Umbilical cord (tissue), 2 donors: ENCODE measurements at places on chromosomes 16 and 17.

DNA sequence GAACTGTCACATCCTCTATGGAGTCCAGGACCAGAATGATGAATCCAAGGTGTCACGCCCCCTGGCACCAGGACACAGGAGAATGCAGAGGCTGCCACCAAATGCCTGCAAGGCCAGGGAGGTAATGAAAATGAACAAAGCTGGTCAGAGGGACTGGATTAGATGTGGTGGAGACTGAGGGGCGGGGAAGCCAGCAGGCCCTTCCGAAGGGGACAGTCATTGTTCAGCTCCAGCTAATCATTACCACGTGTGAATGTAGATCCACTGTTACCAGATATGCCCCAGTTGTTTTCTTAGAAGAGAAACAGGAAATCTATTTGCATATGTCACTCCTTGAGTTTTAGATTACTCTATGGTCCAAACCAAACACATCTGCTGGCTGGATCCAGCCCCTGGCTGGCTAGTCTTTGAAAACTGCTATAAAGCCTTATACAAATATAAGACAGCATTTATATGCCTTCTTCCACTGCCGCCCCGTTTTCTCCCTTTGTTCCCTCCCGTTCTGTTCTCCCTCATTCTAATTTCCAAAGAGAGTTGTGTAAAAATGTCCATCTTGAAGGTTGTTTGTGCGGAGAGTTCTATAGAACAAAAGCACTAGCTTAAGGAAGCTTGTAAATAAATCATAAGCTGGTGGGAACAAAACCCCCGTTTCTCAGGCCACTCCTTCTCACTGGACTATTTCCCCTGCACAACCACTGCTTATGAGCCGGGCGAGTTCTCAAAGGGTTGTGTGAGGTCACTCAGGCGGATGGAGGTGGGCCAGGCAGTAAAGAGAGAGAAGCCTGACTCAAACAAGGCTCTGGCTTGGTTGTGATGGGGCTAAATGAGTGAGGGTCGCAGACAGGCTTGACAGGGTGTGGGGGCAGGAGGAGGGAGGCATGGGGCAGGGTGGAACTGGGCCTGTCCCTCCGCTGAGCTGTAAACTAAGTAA lies 14.2 kb downstream of the CRYM start:
- no peak for DNase-seq

GRCh38 chr16:56102183-56102686 lies 89.1 kb upstream of the GNAO1 start:
- DNase-seq: peak; percentile 94

GRCh38 chr17:75691801-75692626 lies 24.9 kb downstream of the SAP30BP start:
- no peak for DNase-seq

- DNase-seq: no peak
Measured at GRCh38 chr17:59002848-59003247, 103.8 kb downstream of the TRIM37 start.

DNA sequence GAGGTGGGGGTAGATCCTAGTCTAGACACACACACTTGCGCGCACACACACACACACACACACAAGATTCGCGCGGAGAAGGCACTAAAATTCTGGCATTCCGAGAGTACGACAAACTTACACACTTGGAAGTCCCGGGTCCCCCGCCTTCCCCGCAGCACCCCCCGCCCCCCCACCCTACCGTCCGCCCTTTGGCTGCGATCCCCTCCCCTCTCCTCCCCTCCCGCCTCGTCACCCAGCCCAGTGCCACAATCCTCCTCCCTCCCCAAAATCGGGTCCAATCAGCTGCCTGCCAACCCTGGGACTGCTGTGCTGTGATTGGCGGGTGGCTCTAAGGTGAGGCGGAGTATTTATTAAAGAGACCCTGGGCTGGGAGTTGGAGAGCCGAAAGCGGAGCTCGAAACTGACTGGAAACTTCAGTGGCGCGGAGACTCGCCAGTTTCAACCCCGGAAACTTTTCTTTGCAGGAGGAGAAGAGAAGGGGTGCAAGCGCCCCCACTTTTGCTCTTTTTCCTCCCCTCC lies at the start of gene SOX9:
Gene SOX9 (plus strand): TSS at position 379 of the 522 bp plus-strand sequence. CDS start 372 bp downstream, outside the sequence.
- DNase-seq: peak; percentile 93

DNA sequence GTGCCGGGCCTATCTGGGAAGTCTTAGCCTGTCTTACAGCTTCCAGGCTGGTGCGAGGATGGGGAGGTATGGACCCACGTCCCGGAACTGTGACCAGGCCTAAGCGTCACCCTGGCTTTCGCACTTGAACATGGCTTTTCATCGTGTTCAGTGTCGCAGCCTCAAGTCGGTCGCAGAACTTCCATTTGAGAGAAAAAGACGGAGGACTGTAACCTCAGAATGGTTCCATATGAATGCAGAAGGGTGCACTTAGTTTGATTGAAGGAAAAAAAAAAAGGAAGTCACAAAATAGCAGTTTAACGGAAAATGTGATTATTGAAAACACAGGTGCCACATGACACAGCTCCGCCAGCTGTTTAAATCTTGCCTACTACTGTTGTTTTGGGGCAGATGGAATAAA lies 30.2 kb upstream of the JPT2 start:
- DNase-seq: no peak

DNA sequence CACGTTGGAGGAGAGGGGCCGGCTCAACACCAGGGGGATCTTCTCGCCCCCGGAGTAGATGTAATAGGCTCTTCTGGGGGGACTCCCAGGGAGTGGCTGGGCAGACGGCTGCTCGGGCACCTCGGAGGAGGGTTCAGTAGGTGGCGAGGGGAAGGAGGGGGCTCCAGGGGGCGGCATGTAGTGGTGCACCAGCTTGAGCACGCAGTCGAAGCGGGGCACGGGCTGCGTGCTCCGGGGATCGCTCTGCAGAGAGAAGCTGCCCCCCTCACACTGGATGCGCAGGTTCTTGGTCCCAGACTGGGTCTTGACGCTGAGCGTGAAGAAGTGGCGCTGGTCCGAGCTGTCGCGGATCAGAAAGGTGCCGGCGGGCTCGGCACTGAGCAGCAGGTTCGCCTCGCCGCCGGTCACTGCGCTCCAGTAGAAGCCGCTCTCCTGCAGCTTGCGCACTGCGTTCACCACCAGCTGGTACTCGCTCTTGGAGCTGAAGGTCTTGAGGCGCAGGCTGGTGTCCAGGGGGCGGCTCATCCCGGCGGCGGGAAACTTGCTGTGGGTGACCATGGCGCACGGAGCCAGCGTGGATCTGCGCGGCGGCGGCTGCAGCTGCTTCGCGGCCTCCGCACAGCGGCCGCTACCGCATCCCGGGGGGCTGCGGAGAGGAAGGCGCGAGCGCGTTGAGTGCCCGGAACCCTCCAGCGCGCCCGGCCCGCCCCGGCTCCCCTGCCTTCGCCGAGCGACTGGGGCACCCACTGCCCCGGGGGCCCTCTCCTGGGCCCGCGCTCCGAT lies 1.1 kb downstream of the SOCS3 start:
- peak; percentile 53 for DNase-seq

GRCh38 chr16:4507588-4508345 lies 30.8 kb downstream of the CDIP1 start:
- DNase-seq: no peak

DNA sequence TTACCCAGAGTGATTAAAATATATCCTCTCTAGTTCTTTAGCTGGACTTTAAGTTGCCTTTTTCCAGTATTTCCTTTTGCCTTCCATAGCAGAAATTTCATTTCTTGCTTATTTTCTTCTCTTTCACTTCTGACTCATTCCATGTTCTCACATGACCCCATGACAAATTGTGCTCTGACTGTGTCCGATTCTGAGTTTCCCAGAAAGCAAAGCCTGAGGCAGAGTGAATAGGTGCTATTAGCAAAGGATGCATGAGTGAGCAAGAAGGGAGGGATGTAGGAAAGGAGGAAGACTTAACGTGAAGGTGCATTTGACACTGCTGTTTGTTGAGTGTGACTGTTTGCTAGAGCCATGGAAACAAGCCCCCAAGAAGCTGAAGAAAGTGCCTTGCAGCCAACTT lies 82.6 kb upstream of the CNTNAP4 start:
- peak; percentile 41 for DNase-seq

DNA sequence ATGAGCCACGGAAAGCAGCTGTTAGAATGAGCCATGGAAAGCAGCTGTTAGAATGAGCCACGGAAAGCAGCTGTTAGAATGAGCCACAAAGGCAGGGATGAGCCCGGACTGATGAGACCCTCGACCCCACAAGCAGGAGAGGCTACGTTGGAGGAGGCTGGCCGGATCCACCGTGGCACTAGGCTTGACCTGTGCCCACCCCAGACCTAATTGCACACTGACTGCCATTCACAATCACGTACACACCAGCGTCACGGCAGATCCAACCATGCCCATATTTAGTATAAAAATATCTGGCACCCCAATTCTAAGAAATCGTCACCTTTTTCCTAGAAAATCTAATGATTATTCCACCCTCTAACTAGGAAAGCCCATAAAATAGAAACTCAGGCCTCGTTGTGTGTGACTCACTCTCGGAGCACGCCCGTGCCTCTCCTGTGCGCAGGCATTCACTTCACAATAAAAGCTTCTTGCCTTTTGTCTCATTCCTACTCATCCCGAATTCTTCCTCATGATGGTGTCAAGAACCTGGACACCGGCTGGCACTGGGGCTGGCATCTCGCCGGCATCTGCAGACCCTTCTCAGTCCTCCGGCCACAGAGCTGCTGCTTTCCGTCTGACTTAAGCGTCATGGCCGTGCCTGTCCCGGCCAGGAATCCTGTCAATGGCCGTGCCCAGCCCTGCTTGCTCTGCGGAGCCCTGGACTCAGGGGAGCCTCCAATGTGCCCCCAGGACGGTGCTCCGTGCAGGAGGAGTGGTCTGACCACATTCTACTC lies 5.5 kb upstream of the SECTM1 start:
- DNase-seq: peak; percentile 86

DNA sequence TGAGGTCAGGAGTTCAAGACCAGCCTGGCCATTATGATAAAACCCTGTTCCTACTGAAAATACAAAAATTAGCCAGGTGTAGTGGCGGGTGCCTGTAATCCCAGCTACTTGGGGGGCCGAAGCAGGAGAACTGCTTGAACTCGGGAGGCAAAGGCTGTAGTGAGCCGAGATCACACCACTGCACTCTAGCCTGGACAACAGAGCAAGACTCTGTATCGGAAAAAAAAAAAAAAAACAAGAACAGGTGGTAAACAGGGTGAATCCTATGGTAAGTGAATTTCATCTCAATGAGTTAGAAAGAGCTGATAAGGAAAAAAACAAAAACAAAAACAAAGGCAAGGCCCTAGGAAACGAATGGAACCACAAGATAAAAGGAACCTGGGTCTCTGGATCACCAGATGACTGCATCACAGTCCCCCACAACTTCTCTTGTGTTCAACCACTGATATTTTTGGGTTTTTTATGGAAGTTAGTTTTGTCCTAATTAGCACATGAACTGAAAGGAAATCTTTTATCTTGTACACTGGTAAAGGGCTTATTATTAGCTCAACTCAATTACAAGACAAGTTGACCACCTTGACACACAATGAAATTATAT lies 21.0 kb downstream of the GLG1 start:
- DNase-seq: no peak
